ENCODE measurements at places on chromosomes 1 and 21.

- no peak for DNase-seq
Measured at GRCh38 chr1:169193191-169193850, 86.8 kb downstream of the ATP1B1 start.

DNA sequence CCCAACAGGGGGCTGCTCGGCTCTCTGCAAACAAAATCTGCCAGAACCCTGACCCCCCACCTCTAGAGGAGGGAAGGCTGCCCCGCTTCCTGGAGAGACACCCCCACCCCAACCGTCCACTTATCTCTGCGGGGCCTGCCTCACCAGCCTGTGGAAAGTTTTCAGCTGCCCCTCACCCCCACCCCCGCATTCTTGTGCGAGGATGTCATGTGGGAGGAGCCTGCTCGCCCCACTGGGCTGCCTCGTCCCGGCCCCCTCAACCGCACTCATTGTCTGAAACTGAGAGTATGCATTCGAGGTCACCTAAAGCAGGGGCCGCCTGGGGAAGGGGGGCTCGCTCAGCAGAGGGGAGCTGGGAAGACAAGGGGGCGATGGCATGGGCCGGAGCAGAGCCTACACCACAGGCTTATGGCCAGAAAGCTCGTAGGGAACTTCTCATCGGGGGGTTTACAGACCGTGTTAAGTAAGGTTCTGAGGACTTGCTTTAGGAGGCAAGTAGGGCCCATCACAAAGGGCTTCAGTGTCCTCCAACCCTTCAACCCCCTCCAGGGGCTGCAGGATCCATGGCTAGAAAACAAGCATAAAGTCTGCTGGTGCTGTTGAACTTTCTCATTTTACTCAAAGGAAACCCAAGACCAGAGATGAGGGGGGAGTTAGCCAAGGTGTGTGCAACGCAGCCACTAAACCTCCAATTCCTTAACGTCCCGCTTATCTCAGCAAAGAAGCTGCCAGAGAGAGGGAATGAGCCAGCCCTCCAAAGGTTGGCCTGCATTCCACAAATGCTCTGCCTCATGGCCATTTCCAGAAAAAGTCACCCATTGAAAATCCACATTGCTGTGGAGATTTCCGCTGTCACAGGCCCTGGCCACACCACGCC lies 9.4 kb downstream of the EPHA2 start:
- DNase-seq, result peak; percentile 94

DNA sequence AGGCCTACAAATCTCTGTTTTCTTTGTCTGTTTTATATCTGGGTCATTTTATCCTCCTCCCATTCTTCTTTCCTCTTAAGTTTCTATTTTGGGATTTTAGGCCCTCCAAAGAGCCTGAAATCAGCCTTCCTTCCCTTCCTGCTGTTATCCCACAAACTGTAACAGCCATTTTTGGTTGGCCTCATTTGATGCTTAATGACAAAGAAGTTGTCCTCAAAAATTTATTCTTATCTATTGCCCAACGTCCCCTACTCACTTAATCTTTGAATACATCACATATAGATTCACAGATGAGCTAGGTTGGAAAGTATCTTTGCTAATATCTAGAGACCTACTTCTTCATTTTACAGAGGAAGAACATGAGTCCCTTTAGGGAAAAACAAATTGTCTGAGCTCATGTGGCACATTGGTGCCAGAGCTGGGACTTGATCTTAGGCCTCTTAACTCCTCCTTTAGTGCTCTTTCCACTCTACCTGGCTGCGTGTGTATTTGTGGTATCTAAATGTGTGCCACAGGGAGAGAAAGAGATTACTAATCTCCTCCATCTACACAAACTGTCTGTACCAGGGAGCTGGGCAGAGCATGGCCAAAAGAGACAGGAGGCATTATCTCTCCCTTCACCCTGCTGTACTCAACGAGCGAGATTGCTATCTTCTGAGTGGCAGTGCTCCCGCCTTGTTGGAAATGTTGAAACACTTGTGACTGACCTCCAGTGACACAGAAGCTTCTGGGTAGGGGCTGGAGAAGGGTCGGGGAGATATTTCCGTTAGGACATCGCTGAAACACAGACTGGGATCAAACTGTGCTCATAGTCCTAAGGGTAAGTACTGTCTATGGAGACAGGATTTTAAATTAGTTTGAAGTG lies 30.1 kb downstream of the RHEX start:
- DNase-seq, result no peak

DNA sequence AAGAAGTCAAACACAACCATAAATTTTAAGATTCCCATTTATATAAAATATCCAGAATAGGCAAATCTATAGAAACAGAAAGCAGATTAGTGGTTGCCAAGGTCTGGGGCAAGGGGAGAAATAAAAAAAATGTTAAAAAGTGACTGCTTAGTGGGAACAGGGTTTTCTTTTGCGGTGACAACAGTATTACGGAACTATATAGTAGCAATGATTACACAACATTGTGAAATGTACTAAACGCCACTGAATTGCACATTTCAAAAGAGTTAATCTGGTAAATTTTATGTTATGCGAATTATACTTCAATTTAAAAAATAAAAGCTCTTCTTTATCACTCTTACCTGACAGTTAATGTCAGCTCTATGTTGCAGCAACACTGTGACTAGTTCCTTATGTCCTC lies 105.2 kb downstream of the ACBD6 start:
- no peak for DNase-seq

DNA sequence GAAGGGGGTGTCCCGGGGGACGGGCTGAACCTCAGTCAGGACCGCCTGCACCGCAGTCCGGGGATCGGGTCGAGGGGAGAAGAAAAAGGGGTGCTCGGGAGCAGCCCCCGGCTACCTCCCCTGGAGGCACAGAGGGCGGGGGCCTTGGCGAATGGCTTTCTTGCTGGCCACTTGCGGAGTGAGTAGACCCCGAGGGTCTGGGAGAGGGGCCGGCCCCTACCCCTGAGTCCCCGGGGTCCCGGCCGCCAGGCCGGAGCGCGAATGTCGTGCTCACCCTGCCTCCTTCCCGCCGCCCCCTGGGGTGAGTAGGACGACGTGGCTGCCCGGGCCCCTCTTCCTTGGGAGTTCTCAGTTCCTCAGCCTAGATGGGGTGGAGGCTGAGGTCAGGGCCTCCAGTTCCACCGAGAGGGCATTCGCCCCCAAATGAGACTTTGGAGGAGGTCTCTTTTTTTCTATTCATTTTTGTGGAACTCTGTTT lies 113.0 kb downstream of the OSBPL9 start:
- DNase-seq, result peak; percentile 8

DNA sequence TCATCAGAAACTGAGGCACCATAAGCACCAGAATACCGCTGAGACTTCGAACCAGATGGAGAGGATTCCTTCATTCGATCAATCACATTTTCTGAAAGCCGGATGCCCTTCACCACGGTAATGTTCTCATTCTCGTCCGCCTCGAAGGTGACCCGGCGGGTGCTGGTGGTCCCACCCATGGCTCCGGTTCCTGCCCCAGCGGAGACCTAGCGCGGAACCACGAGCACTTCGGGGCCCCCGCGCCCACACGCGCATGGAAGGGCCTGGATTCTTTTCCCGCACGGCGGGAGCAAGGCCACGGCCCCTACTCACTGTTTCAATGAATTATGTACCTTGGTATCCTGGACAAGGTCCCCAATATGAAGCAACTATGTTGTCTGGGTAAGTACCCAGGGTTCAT lies 33.1 kb upstream of the WDTC1 start:
- no peak for DNase-seq

DNA sequence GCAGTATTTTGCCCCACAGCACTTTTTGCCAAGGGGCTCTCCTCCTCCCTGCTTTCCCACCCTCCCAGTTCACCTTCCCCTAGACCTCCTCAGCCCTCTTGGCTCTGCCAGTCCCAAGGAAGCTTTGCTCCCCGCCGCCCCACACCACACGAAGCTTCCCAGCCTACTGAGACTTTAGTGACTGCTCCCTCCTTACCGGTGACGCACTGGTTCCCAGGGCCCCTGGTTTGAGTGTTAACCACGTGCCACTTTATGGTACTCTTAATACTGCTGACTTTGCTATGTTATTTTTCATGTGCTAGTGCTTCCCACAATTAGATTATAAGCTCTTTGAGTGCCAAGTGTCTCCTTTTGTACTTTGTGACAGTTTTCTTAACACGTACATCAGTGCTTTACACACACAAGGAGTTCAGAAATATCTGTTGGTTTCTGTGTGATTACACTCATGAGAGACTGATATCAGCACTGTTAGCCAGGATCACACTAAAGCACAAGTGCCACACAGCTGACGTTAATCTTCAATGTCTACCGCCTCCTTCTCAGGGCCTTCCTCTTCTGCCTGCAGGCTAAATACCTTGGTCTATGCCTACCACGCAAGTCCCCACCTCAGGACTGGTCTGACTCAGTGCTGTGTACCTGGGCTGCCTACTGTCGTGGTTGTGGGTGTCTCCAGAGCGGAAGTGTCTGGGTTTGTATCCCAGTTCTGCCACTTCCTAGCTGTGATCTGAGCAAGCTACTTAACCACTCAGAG lies 61.0 kb downstream of the DNTTIP2 start:
- DNase-seq, result no peak

- no peak for DNase-seq
Measured at GRCh38 chr1:158068918-158069317, 75.5 kb downstream of the KIRREL1 start.

DNA sequence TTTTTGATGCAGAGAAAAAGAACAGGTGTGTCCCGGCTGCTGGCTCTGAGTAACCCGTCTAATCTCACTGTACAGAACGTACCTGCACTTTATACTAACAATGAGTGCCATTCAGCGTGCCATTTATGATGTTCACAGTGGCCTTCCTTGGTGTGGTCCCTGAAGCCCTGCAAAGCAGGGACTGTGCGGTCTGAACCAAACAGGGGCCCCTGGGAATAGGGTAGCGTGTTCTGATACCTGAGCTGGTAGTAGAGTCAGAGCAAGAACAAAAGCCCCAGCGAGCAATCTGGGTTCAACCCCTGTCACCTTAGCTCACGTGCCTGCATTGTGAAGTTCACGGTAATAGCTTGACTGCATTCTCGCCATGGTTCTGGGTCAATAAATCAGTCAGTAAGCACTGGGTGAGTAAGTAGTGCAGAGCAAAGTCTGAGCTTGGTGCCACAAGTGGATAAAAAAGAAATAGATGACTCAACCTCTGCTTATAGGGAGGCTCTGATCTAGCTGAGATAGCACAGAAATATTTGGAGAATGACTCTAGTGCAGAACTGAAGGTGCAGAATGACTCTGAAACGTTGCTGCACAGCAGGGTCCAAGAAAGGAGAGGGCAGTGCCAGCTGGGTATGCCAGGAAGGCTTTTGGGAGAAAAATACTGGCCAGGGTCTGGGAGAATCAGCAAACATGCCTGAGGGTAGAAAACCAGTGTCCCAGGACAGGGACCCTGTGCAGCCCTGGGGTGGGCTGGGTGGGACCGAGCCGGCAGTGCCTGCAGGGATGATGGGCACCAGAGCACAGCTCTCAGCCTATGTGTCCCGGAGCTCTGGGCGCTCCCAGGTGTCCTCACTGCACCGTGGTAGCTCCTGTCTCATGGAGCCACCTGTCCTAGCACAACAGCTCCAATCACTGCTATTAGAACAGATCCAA lies 125.9 kb downstream of the RHOU start:
- DNase-seq, result peak; percentile 78

DNA sequence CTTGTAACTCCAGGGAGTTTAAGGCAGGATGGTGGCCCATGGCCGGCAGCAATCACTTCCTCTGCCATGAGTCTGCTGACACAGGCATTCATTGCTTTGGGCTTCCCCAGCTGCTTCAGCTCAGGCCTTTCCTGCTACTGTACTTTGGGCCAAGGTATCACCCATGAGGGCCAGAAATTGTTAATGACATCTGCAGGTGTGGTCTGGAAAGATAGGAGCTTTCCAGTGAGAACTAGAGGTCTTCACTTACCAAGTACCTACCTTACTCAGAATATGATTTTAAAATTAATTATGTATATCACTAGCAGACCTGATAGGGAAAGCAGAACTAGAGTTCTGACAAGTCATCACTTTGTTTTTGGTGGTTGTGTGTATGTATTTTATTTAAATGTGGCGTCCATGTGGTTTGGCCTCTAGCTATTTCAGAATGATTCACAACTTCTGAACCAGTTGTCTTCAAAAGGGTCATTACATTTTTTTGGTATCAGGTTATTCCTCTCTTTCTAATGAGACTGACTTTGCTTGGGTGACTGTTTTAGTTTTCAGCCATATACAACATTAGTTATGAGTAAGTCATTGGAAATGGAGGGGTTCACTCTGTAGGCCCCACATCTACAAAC lies 2.7 kb downstream of the RGL1 start:
- DNase-seq, result peak; percentile 22

GRCh38 chr1:84163123-84163931 lies 19.3 kb downstream of the PRKACB start:
- no peak for DNase-seq

DNA sequence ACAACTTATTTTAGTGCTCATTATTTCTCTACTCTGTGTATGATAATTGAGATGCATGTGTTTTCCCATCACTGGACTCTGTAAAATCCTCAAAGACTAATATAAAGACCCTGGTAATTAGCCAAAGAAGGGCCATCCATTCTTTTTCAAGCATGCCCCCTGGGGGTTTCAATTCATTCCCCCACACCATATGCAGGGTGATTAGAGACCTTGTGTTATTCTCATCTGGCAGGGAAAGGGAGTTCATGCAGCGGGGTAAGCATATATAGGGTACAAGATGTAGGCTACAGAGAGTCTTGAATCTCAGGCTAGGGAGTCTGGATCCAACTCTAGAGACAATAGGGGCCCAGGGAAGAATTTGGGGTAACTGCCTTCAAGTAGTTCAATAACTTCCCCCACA lies 166.5 kb downstream of the TNR start:
- no peak for DNase-seq

DNA sequence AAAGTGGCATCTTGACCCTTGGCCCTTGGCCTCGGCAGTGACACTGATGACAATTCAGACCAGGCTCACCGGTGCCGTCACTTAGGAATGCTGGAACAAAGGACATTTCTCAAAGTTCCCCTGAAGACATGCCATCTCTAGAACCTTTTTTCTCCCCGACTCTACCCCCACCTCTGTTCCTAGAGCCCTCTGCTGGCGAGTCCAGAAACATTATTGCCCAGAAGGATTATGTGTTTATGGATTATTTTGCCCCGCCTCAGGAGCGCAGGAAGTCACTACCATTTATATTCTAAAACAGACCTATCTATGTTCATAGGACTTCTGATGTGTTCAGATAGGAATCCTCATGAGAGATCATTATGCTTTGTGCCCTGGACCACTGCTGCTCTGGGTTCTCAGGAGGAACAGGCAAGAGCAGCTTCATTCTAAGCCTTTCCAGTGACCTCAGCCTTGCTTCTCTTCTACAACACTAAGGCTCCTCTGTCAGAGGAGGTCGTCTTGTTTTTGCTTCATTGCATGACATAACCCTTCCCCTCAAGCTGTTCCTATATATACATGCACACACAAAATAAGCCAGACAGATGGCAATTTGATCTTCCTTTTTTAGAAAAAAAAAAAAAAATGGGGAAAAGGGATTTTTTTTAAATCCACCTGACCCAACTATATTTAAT lies 12.4 kb upstream of the SHISA4 start:
- DNase-seq, result no peak
